SHP77 (cell line): ENCODE measurements at places on chromosomes 3 and 15.

DNA sequence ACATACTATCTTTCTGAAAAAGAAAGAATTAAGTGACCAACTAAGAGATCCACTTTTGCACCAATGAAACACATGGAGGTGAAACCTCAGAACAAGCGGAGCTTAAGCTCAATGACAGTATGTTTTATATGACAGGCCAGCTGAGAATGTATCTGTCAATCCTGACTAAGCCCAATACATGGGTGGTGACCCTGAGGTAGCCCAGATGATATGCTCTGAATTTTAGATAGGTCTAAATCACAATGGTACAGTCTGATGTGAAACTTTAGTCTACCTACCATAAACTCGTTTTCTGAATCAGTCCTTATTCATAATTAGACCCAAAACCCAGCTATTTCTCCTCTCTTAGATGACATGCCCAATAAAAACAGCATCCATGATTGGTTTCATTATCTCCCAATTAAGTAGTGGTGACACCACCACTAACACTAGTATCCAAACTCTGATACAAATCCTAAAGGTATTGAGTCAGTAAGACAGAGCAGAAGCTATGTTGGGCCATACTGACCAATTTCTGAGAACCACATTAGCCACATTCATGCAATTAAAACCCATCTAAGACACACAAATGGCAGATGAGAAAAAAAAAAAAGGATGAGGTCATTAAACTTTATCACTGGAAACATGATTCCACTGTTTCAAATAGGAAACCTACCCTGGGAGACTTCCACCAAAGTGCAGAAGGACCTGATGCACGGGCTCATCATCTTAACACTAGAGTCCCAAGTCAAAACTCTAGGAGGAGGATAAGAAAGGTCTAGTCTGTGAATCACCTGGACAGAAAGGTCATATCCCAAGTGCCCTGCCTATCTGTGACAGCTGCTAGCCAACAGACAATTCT is 20.6 kb downstream of the CMTM6 start:
- no peak for DNase-seq

DNA sequence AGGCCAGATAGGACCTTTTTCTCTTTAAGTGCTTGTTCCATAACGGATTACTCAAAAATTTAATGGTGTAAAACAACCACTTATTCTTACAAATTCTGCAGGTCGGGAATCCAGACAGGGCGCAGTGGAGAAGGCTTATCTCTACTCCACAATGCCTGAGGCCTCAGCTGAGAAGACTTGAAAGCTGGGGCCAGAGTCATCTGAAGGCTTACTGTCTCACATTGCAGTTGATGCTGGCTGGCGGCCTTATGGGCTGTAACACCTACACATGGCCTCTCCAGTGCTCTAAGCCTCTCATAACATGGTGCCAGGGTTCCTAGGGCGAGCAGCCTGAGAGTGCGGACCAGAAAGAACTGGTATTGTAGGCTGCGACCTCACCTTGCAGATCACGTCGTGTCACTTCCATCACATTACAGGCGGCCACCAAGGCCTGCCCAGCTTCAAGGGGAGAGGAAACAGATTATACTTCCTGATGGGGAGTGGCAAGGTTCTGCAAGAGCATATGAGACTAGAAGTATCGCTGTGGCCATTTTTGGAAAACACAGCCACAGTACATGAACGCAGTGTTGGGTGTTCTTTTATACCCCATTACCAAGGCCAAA is 32.4 kb downstream of the CMTM7 start:
- no peak for DNase-seq

- no peak for DNase-seq
Observed at GRCh38 chr3:58617338-58617761, 40.2 kb upstream of the FAM107A start.

- no peak for DNase-seq
Observed at GRCh38 chr15:29857221-29857789, 35.0 kb upstream of the TJP1 start.

DNA sequence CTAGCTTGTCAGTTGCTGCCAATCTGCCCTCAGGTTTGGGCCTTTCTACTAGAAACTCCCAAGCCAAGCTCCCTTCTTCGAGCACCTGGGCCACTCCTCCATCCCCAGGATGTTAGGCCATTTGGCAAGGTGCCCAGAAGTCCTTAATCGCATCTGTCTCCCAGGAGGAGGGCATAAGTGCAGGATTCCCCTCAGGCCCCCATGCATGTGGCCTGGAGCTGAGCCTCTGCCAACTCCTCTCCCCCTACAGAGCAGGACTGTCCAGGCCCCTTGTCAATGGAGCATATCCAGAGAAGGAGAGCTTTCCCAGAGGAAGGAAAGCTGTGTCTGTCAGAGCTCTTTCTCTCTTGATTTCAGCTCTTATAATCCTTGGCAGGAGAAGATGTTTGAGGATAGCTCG is 182.6 kb upstream of the ROPN1 start:
- peak; percentile 86 for DNase-seq

DNA sequence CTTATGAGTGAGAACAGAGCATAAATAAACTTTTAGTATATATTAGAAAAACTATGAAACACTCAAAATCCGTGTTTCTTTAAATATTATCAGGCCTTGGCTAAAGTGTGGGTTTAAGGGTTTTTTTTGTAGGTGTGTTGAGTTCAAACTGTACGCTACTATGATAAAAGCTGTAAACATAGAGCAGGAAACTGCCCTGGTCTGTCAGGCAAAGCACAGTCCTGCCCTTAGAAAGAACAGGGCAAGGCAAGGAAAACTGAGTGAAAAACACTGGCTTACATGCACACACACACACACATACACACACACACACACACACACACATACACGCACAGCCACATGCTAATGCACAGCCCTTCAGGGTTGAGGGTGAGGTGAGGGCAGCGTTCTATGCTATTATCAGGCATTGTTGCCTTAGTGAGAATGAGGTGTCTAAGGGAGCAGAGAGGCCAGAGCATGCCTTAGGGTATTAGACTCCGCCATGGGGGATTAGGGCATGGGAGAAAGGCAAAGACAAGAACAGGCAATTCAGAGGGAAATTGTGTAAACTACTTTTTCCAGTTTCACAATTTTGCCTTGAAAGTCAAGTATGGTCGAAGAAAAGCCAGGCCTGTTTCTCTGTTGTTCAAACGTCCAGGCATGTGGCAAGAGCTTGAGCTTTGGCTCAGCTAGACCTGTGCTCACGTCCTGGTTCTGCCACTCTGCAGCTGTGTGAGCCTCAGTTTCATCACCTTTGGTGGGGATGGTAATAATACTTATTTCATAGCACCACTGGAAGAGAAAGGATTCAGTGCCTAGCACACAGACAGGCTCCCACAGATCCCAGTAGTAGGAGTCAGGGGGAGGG is 36.3 kb upstream of the TPM1 start:
- no peak for DNase-seq

- DNase-seq, result no peak
Observed at GRCh38 chr3:183485585-183485984, 57.2 kb upstream of the MCF2L2 start.

GRCh38 chr3:11724615-11725339 is 81.1 kb upstream of the VGLL4 start:
- no peak for DNase-seq

- no peak for DNase-seq
Observed at GRCh38 chr3:117547956-117548550, 838.5 kb downstream of the TUSC7 start.
